Glomerular endothelial cell (primary cell): ENCODE measurements at places on chromosomes 5 and 9. TPM values are rescaled to one million over a fixed set of nuclear protein-coding genes. Genes with fewer than 3 reads are reported as not detected.

GRCh38 chr9:123278361-123278760 is 10.0 kb upstream of the STRBP start:
- DNase-seq = no peak

GRCh38 chr9:110768886-110769285 is 100.3 kb downstream of the MUSK start:
- DNase-seq = no peak

GRCh38 chr9:96061293-96061987 is 185.9 kb downstream of the ERCC6L2 start:
- no peak for DNase-seq

- DNase-seq = no peak
Measured at GRCh38 chr9:4130166-4130565, 169.7 kb downstream of the GLIS3 start.

- no peak for DNase-seq
Measured at GRCh38 chr5:124752854-124753720, 6.6 kb upstream of the ZNF608 start.

GRCh38 chr9:93097511-93098201 is 1.6 kb downstream of the CARD19 start:
- DNase-seq = no peak

DNA sequence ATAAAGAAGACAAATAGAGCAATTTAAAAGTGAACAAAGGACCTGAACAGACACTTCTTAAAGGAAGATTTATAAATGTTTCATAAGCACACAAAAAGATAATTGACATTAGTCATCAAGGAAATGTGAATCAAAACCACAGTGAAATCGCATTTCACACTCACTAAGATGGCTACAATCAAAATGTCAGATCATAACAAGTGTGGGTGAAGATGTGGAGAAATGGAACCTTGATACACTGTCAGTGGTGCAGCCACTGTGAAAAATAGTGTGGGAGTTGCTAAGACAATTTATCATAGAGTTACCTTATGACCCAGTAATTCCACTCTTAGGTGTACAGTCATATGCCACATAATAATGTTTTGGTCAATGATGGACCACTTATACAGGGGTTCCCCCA is 54.5 kb upstream of the HTR4 start:
- no peak for DNase-seq

DNA sequence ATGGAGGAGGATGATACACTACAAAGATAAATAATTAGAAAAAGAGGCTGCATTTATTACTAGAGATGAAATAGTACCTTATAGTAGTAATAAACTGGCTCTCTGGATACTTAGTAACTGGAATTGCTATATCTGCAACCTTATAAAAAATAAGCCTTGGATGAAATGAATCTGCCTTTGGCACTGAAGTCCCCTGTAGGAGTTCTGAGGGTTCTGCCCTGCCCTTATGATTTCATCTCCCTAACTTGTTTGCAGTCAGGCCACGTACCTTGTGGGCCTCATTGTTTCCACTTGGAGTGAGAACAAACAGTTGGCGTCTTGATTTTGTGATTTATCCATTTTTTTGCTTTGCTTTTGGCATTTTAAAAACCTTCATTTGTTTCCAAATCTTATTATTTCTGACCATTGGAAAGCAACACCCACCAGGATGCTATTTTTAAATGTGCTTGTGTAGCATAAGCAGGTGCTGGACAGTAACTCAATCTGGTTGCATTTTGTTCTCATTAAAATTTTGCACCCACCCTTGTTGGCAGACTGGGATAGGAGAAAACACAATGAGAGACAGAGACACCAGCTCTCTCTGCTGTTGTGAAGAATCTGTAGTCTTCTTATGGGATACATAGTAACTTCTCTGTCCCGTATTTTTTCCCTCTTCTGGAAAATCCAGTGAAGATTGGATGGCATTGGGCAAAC is 518.9 kb upstream of the SGCD start:
- DNase-seq = no peak

DNA sequence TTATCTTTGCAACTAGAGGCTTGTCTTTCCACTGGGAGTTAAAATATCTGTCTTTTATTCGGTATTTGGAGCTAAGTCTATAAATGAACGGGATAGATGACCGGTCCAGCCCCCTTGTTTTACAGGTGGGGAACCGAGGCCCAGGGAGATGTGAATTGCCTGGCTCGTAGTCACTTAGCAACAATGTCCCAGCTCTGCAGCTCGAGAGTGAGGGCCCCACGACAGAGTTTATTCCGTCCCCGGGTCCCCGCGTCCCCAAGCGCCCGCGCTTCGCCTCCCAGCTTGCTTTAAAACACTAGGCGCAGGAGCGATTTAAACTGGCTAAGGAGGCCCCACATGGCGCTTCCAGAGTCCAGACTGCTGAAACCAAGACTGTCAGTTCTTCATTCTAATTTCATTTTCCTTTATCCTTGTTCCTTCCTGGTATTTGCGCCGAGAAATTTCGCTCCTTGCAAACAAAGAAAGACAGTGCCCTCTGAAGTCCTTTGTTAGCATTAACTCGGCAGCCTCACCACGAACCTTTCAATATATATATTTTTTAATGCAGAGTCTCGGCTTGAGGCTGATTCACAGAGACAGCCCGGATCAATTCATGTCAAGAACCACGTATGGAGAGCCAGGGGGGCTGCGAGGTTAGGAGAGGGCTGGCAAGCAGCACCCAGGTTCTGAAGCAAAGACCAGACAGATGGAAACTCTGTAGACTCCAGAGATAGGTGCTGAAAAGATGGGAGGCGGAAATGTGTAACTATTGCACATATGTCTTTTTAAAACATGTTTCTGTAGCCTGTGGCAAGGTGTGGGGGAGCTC is 1.4 kb upstream of the ENC1 start:
- no peak for DNase-seq

- no peak for DNase-seq
Measured at GRCh38 chr9:105539452-105539851, 18.5 kb upstream of the FKTN start.

GRCh38 chr5:1007681-1008450 is 736 bp upstream of the NKD2 start:
- no peak for DNase-seq

- DNase-seq = no peak
Measured at GRCh38 chr5:142079306-142079721, 29.3 kb upstream of the NDFIP1 start.

- no peak for DNase-seq
Measured at GRCh38 chr5:29885595-29885994, 1307.9 kb upstream of the CDH6 start.

DNA sequence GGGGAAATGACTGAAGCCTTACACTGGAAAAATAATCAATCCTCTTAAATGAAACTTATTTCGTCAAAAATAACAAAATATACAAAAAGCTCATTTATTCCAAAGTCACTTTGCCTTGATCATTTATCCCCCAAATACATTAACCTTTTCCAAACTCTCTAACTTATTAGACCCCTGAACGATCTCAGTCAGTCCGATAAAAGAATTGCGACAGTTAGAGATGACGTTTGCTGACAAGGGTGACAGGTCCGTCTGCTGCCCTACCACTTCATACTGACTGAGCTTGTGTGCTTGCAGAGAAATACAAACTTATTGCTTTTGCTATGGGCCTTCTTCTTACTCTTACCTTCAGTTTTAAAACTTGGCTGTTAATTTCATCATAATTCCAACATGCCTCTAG is 169.7 kb downstream of the ZDHHC21 start:
- no peak for DNase-seq

- no peak for DNase-seq
Measured at GRCh38 chr5:135831439-135831838, 3.0 kb upstream of the SLC25A48 start.

DNA sequence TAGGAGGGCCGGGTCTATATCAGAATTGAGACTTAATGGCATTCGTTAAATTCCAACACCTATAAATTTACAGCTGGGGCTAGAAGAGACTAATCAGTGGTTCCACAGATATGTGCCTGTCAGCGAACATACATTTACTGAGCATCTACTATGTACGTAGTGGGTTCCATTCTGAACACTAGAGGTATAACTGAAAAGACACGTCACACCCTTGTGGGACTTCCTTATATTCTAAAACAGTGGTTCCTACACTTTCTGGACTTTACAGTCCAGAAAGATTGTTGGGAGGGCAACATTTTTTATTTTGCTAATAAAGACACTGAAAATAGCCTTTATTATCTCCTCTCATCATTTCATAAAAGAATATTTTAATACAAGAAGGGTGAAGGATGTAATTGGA is 140.5 kb downstream of the SCAMP1 start:
- no peak for DNase-seq

Gene GCNT1
- total RNA-seq = 1.7 and 2.6 TPM in 2 replicates

Gene CTXN3
- total RNA-seq = not detected in 2 replicates

Gene TSTD2
- 7.1 and 12.7 TPM in 2 replicates for total RNA-seq

Gene NR4A3
- total RNA-seq = 0.05 and 0.12 TPM in 2 replicates

Gene CDKN2B
- 36.5 and 49.7 TPM in 2 replicates for total RNA-seq

Gene NEUROG1
- total RNA-seq = not detected in 2 replicates

Gene GPX3
- 0.34 and 2.8 TPM in 2 replicates for total RNA-seq

Gene NUTM2F
- not detected in 2 replicates for total RNA-seq

Gene ITGA2
- 50.5 and 69.4 TPM in 2 replicates for total RNA-seq

Gene HK3
- total RNA-seq = not detected in 2 replicates
